ENCODE measurements at places on chromosomes 5 and 9.

DNA sequence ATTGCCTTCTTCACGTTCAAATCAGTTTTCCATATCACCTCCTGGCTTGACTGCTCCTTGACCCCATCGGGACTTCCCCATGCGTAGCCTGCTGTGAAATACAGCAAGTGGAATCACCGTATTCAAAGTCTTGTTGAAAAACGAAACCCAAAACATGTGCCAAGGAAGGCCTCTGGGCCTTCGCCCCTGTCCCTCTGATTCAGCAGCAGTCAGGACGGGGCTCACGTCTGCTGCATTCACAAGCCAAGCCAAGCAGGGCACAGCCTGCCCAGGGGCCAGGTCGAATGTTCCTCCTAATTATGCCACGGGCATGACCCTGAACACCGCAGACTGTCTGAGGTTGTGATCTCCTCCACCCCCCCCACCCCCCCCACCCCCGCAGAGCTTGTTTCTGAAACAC is 960 bp upstream of the CTNND2 start:
- no peak for DNase-seq

- DNase-seq, result no peak
Measured at GRCh38 chr9:72790989-72791388, 161.9 kb downstream of the ALDH1A1 start.

- peak; percentile 65 for DNase-seq
Measured at GRCh38 chr9:130701059-130702022, 7.8 kb downstream of the EXOSC2 start.

DNA sequence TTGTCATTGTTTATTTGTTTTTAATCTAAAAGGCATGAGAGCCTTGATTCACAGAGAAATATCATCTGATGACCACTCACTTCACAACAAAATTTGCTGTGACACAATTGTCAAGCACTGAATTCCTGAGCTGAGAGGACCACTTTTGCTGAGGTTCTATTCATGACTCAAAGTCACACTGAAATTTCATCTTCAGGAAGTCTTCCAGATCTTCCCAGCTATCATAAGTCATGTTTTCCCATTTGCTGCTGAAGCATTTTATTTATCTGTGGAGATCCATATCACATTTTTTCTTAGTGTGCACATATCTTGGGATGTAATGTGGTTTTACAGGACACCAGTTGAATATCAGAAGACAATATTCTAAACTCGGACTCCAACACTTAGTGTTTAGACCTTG is 255.1 kb upstream of the TRIM32 start:
- no peak for DNase-seq

DNA sequence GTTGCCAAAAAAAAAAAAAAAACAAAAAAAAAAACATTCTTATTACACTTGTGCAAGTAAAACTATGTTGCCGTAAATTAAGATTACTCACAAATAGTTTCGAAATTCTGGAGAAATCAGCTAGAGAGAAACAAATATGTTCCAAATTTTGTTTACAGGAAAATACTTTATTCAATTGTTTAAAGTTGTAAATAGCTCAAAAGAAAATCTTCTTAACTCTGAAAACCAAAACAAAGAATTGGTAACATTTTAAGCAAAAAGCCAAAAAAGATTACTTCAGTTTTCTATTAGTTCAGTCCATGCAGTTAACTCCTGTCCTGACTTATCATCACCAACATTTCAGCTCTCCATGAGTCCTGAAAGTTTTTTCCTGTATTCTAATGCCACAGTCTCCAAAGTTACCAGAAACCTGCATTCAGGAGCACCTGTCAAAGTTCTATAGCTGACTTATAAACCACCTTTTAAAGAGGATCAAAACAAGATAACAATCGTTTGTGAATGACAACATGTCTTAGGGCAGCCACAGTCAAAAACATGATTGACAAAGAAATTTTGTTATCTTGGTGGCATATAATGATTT is 194.1 kb downstream of the RANBP17 start:
- no peak for DNase-seq

Data from stimulated activated CD4-positive, alpha-beta T cell treated with anti-CD3 and anti-CD28 coated beads, Interleukin-12 subunit alpha, Interleukin-12 subunit beta, amount 100 ng/mL, for 4 hours (primary cell).